ENCODE measurements at places on chromosomes 6 and 20.

- DNase-seq: no peak
Observed at GRCh38 chr20:39876976-39877635, 811.9 kb downstream of the MAFB start.

DNA sequence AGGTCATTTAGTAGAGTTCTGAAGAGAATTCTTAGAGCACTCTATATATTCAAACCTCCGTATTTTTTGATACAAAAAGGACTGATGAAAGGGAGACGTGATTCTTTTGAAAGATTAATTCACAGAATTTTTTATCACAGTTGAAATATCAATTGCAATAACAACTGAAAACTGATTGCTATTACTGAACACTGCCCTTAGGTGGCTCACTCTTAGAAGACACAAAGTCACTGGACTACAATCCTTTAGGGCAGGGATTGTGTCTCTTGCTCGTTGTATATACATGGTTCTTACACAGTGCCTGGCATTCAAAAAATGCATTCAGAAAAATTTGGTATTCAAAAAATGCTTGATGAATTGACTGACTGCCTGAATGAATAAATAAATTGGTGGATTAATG is 17.1 kb upstream of the CALHM6 start:
- DNase-seq: no peak

DNA sequence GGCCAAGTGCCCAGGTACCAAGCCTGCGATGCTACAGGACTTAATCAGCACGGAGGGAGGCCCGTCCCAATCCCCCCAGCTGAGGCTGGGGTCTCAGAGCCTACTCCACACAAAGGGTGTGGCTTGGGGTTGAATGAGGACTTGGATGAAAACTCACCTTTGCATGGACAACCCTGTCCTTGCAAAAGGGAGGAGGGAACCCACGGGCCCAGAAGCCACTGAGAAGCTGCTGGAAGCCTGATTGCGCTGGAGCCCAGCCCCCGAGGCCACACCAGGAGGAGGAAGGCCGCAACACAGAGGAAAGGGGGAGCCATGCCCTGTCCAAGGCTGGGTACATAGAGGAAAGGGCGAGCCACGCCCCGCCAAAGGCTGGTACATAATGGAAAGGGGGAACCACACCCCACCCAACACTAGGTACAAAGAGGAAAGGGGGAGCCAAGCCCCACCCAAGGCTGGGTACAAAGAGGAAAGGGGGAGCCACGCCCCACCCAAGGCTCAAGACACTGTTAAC is 158.8 kb downstream of the DLL1 start:
- DNase-seq: no peak

DNA sequence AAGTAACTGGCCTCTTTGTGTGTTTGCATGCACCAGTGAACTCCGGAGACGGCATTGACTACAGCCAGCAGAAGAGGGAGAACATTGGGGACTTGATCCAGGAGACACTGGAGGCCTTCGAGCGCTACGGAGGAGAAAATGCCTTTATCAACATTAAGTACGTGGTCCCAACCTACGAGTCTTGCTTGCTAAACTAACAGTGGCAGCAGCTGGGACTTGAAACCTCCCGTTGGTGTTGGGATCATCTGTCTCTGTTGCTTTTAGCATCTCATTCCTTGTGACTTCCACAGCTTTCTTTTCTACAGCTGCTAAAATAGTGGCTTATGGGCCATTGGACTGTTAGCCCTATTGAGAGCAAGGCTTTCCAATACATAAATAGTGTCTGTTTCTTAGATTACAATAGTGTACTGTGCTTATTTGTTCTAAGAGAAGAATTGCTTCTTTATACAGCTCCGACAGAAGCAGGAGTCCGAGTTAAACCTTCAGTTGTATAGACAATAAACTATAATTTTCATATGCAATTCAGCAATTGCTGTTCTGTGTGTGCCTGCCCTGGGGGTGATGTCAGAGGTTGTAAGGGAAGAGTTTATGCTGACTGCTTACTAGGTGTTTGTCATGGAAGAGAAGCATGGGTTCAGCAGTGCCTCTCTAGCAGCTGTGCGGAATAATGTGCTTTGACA is 99.6 kb upstream of the QKI start:
- DNase-seq: peak; percentile 57

GRCh38 chr20:20353576-20353975 is 14.3 kb upstream of the INSM1 start:
- no peak for DNase-seq

DNA sequence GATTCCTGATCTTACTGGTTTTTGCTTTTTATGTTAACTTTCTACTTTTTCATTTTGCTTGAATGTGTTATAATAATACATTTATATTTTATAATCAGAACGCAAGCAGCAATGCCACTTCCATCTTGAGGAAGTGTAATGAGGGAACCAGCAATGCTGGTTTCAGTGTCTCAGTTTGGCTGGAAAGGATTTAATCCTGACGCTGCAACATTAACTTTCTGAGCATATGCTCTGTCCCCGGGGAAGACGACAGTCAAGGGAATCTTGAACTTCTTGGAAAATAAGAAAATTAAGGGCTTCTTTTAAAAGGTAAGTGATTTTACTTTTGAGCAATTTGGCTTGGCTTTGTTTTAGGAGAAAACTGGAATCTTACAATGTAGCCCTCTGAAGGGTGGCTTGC is 205.5 kb upstream of the AGPAT4 start:
- DNase-seq: no peak

GRCh38 chr6:1131285-1132079 is 180.4 kb upstream of the FOXQ1 start:
- DNase-seq: no peak

DNA sequence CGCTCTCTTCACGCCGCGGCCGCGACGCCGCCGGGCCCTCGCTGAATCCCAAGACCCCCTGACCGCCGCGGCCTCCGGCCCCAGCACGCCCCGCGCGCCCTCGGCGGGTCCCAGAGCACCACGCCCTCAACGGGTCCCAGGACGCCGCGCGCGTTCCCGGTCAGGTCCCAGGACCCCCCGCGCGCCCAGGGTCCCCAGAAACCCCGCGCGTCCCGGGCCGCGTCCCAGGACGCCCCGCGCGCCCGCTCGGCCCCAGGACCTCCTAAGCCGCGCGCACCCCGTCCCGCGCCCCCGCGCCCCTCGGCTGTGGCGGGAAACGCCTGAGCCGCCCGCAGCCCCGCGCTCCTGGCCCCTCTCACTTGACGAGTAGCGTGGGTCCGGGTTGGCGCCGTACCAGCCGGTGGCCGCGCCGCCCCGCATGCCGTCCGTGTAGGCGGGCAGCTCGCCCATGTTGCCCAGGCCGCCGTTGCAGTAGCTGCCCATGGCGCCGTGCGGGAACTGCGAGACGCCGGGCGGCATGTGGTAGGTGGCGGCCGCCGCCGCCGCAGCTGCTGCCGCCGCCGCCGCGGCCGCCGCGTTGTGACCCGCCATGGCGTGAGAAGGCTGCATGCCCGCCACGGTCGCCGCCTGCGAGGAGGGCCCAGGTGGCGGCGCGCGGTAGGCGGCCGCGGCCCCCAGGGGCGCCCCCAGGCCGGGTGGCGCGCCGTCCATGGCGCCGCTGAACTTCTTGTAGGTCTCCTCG is 556 bp downstream of the NKX2-4 start:
- DNase-seq: peak; percentile 22

- peak; percentile 98 for DNase-seq
Observed at GRCh38 chr6:113856625-113857555, at the start of gene MARCKS. Gene MARCKS, plus strand, starts transcription at chr6:113857345. Its CDS starts 401 bp downstream, at chr6:113857746.

GRCh38 chr6:130893277-130893676 is 66.1 kb downstream of the SMLR1 start:
- DNase-seq: no peak

GRCh38 chr6:4295058-4295782 is 159.8 kb upstream of the ECI2 start:
- no peak for DNase-seq

- no peak for DNase-seq
Observed at GRCh38 chr6:118535176-118535844, 12.8 kb upstream of the PLN start.
